GM23338 (cell line): ENCODE measurements at places on chromosomes 5 and 9. TPM values are rescaled to one million over a fixed set of nuclear protein-coding genes. Genes with fewer than 3 reads are reported as not detected.

Gene CAVIN4
- 6.0 and 7.9 TPM in 2 replicates for total RNA-seq

DNA sequence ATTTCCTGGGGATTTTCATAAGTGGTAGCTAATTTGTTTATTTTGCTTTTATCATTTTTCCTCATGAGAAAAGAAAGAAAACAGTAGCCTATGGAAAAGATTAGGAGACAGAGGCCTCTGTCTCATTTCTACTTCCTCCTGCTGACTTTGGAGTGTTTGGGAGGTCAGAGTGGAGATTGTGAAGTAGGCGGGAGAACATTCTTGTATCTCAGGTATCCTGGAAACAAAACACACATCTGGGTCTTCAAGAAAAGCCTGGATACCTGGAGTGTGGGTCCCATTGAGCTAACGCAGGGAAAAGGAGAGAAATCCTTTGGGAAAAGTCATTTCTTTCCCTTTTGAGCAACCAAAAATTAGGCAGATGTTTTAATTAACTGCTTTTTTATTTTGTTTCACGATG lies 161.5 kb upstream of the DMAC1 start:
- peak; percentile 32 for DNase-seq

DNA sequence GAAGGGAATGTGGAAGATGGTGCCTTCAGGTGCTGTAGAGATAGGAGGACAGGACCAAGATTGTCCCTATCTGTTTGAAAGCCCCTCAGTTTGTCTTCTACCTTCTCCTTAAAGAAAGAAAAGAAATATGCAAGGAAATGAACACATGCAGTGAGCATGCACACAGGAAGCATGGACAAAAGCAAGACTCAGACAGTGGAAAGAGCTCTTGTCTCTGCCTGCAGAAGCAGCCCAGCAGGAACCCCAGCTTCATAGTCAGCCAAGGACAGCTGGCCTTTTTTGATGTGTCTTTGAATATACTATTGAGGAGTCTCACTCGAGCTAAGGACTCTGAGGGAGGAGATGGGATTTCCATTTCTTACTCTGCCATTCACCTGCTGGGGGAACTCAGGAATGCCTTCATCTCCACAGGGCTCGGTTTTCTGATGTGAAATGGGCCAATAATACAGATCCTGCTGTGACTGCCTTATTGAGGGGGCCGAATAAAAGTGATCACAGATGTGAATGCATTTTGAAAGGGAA lies 132.5 kb upstream of the ADRA1B start:
- DNase-seq: peak; percentile 10

Gene LHX6
- 1.0 and 1.3 TPM in 2 replicates for total RNA-seq

- DNase-seq: no peak
Measured at GRCh38 chr9:85130260-85130659, 460.7 kb downstream of the NTRK2 start.

- DNase-seq: no peak
Measured at GRCh38 chr5:6322163-6322713, 56.1 kb downstream of the MED10 start.

DNA sequence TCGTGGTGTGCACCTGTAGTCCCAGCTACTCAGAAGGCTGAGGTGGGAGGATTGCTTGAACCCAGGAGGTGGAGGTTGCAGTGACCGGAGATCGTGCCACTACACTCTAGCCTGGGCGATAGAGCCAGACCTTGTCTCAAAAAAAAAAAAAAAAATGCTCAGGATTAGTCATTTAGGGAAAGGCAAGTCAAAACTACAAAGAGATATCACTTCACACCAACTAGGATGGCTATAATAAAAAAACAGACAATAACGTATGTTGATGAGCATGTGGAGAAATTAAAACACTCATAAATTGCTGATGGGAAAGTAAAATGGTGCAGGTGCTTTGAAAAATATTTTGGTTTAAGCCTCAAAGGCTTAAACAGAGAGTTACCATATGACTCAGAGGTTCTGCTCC lies 6.3 kb upstream of the ANKRD34B start:
- DNase-seq: no peak

GRCh38 chr5:96566833-96567587 lies 95.2 kb upstream of the CAST start:
- DNase-seq: no peak

DNA sequence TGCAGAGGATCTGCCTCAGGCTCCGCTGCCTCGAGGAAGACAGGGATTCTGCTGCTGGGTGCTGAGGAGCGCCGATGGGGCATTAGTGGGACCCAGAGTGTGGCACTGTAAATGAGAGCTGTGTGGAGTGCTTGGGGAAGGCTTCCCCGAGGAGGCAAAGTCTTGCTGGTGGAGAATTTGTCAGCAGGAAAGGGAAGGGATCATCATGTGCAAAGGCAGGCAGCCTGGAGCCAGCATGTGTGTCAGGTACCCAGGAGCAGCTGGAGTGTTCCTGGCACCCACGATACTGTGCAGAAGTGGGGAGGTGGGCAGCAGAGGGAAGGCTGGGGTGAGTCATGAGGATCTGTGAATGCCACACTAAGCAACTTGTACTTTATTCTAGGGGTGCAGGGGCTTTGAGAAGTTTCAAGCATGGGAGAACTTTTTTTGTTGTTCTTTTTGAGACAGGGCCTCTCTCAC lies 12.3 kb downstream of the B4GALT7 start:
- DNase-seq: no peak

- peak; percentile 60 for DNase-seq
Measured at GRCh38 chr5:54518146-54518817, 723 bp downstream of the SNX18 start.

DNA sequence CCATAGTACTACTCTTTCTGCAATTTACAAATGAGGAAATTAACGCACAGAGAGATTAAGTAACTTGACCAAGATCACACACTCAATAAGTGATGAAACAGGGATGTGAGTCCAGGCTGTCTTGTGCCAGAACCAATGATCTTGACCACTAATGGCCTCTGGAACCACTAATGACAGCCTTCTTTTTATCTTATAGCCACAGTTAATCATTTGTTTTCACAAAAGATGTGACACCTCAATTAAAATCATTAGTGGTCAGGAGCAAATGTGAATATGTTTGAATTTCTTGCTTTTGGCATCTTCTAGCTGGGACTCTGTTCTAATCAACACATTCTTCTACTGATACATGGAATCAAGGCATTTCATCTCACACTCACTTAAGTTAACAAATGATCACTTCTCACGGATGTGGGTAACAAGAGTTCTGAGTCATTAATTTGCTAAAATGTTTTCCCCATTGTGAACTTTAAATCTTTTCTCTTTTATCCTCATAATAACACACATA lies 102.7 kb upstream of the CD180 start:
- no peak for DNase-seq

DNA sequence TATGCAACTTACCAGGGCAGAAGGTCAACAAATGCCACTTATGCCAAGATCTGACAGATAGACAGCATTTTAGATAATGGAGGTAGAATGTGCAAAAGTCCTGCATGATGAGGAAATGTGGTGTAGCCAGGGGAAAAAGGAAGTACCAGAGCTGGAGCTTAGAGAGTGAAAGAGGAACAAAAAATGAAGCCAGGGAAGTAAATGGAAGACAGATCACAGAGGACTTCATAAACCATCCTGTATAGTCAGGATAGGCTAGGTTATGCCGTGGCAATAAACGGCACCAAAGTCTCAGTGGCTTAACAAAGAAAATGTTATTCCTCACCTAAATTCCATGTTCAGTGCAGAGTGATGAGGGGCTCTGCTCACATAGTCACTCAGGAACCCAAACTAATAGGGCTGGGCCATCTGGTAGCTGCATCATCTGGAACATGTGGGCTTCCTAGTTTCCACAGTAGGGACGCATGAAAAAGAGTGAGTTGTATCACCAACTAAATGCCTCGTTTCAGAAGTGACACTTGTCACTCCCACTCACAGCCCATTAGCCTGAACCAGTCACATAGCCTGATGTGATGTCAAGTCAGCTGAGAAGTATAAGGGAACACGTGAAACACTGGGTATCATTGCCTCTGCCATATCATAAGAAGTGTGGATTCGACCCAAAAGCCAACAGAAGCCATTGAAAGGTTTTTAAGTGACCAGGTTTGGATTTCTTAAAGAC lies 70.3 kb downstream of the SH3RF2 start:
- no peak for DNase-seq

Gene STPG3
- total RNA-seq: not detected in 2 replicates

- DNase-seq: no peak
Measured at GRCh38 chr5:174801798-174802197, 77.4 kb downstream of the MSX2 start.

Gene PLPP7
- 2.4 and 4.4 TPM in 2 replicates for total RNA-seq

GRCh38 chr9:116692616-116693015 lies 5.5 kb downstream of the TRIM32 start:
- no peak for DNase-seq

Gene CCL27
- total RNA-seq: not detected in 2 replicates

Gene EIF4EBP3
- total RNA-seq: 2.4 TPM in 1 of 2 replicates, not detected in the other

- DNase-seq: no peak
Measured at GRCh38 chr9:123536455-123536868, 180.5 kb downstream of the CRB2 start.

- no peak for DNase-seq
Measured at GRCh38 chr9:12838546-12838945, 63.7 kb downstream of the LURAP1L start.

Gene TNC
- 2.7 and 3.7 TPM in 2 replicates for total RNA-seq

DNA sequence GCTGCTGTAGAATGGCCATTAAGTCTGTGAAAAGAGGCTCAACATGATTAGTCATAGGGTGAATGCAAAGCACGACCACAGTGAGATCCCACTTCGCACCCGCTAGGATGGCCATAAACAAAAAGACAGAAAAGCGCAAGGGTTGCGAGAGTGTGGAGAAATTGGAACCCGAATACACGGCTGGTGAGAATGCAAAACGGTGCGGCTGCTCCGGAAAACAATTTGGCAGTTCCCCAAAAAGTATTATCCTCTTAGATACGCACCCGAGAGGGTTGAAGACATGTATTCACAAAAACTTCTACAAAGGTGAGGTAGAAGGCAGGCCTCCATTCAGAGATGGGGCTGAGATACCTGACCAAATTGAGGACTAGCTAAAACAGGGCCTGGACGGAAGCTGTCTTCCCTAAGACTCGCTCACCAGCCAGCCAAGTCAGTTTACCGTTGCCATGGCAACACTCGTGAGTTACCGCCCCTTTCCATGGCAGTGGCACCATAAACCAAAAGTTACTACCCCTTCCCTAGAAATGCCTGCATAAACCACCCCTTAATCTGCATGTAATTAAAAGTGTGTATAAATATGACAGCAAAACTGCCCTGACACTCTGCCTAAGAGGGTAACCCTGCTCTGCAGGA lies 726 bp upstream of the PSMB7 start:
- peak; percentile 86 for DNase-seq

Gene NREP
- 300 and 336 TPM in 2 replicates for total RNA-seq

Gene NOXA1
- total RNA-seq: 0.59 and 0.62 TPM in 2 replicates

Gene ABLIM3
- total RNA-seq: 0.23 and 2.2 TPM in 2 replicates

DNA sequence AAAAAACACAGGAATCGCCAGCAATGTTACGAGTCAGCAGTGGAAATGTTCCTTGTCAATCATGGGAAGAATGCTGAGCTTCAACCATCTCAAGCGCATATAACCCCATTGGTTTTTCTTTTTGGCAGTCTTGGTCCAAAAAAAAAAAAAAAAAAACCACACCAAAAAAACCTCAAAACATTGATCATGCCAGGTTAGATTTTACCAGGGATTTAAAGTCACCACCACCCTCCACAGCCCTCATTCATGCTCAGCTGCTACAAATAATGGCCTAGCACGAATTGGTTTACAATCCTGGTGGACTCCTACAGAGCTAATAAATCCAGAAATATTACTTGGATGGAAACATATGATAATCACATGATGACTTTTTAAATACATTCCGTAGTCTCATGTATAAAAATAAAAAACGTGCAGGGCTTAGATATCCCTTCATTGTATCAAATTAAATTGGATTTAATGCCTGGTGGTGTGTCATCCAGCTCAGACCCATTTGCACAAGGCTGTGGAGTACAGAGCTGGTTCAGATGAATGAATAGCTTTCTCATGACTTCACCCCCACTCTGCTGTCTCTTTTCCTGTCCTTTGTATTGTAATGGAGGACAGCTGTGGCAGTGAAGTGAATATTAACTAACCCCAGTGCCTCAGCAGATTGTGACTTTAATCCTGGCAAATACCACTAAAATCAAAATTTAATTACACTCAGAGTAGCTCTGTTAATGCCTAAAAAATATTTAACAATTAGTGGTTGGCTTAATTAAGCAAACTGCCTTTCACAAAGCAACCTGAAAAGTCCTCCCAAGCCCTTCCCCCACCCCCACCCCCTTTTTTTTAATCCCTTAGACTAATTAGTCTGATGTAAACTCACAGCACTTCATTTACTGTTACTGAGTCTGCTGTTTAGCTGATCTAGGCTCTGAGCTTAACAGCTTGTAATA lies 626.5 kb upstream of the ZNF608 start:
- DNase-seq: peak; percentile 69

DNA sequence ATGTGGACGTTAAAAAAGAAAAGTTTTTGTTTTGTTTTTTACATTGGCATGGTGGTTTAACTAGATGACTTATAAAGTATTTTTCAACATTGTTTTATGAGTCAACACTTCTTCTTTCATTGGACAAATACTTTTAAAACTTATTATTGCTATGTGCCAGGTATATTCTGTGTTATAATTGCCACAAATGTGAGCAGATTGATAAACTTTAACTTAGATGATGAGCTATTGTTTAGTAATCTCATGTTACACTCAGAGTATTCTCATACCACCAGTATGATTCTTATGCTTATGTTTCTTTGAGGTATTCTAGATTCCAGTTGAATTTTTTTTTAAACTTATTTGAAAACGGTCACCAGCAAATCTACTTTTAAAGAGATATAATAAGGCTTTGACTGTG lies 60.3 kb downstream of the RASA1 start:
- no peak for DNase-seq

DNA sequence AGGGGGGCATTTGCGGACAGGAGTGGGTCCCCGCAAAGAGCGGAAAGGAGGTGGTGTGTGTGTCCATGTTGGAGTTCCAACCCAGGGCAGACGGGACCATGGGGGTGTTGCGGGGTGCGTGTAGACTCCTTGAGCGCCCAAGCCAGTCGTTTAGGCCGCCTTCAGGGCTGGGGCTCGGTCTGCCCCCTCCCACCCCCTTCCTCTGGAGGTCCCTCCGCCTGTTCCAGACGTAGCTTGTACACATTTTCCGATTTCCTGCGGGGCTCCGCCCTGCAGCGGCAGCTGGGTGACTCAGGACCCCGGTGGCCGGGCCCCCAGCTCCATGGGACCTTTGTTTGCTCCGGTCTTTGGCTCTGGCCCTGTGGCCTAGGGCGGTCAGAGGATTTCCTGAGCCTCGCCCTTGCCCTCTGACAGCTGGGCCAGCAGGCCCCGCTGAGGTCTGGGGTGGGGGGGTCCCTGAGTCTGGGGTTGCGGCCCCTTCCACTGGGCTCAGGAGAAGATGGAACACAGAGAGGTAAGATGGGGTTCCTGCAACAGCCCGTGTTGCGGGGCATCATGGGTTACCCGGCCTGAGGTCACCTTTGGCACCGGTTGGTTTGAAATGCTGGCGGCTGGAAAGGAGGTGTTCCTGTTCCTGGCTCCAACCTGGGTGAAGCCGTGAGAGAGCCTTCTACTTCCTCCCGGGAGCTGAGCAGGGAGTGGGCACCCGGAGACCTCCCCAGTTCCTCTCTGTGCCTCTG lies 1.5 kb downstream of the PKN3 start:
- no peak for DNase-seq

Gene SLC34A1
- total RNA-seq: 0.31 TPM in 1 of 2 replicates, not detected in the other

DNA sequence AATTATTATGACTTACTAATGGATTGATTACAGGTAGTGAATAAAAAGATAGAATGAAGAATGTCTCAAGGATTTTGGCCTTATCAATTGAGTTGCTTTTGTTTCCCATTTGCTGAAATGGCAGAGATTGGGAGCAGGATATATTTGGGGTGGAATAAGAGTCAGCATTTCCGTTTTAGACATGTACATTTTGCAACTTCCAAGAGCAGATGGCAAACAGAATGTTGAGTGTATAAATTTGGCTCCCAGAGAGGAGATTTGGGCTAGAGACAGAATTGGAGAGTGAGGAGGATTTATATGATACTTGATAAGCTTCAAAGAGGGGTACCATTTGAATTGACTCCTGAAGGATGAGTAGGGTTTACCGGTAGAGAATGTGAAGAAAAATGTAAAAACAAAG lies 437.9 kb upstream of the PAPPA start:
- no peak for DNase-seq
